ENCODE measurements at places on chromosomes 5 and 9. TPM values are rescaled to one million over a fixed set of nuclear protein-coding genes. Genes with fewer than 3 reads are reported as not detected.

The ALDH1A1 gene
- 199 TPM for total RNA-seq

The PTGES gene
- not detected for total RNA-seq

The BTNL8 gene
- not detected for total RNA-seq

The ANAPC2 gene
- total RNA-seq, result 30.6 TPM

The PRRC2B gene
- total RNA-seq, result 84.8 TPM

The RARS1 gene
- 153 TPM for total RNA-seq

The FAM151B gene
- total RNA-seq, result 12.0 TPM

The ZFP37 gene
- total RNA-seq, result 7.8 TPM

The FBP1 gene
- 0.35 TPM for total RNA-seq

The NMUR2 gene
- total RNA-seq, result not detected

The PTTG1 gene
- 24.6 TPM for total RNA-seq

The IRX2 gene
- total RNA-seq, result 7.7 TPM

The POMT1 gene
- 47.5 TPM for total RNA-seq

The GLDC gene
- 0.62 TPM for total RNA-seq

The SLC45A2 gene
- 0.05 TPM for total RNA-seq

The PDZD2 gene
- not detected for total RNA-seq

The C5orf58 gene
- total RNA-seq, result not detected

The CMYA5 gene
- total RNA-seq, result 0.47 TPM

The SPINK6 gene
- not detected for total RNA-seq

The ATP6V0E1 gene
- 157 TPM for total RNA-seq

The IFNA21 gene
- not detected for total RNA-seq

The CAMLG gene
- total RNA-seq, result 22.6 TPM

The AP3B1 gene
- total RNA-seq, result 47.4 TPM

The TESK1 gene
- 76.8 TPM for total RNA-seq

Measured in myocyte (in vitro differentiated cells).